Esophagus squamous epithelium (tissue), 5 donors: ENCODE measurements at places on chromosomes 5 and 9.

- no peak for DNase-seq
These were observed at the start of gene RNF183 for GRCh38 chr9:113302792-113303418. TSS of gene RNF183 (minus strand) at chr9:113303376. CDS start at chr9:113298184, 5,192 bp downstream.

- no peak for DNase-seq
These were observed 103.6 kb downstream of the C9orf152 start for GRCh38 chr9:110104261-110104809.

- no peak for DNase-seq
These were observed 97.3 kb upstream of the SLCO6A1 start for GRCh38 chr5:102596113-102596512.

GRCh38 chr5:141245250-141245717 is at the start of gene PCDHB15:
TSS of gene PCDHB15 (plus strand) at chr5:141245395. CDS start at chr5:141245579, 184 bp downstream.
- no peak for DNase-seq

- no peak for DNase-seq
These were observed 97.9 kb downstream of the EFNA5 start for GRCh38 chr5:107572715-107573368.

- DNase-seq = no peak
These were observed 61.3 kb downstream of the ANKH start for GRCh38 chr5:14810282-14810681.

DNA sequence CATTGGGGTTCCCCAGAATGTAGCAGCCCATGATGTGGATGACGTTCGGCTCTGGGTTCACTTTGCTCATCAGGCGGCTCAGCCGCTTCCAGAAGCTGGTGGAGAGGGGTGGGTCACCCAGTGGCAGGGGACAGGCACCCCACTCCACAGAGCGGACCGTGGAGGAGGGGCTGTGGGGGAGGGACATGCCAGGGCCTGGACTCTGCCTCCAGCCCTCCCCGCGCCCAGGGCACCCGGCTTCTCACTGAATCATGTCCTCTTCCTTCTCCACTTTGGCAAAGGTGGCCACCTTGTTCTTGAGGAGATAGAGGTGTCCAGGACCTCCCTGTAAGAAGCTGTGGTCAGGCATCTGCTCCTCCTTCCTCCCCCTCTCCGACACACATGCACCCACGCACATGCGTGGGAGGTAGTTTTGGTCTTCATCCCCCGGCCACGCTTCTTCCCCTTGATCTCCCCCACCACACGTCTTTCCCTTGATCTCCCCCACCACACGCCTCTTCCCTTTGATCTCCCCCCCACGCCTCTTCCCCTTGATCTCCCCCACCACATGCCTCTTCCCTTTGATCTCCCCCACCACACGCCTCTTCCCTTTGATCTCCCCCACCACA is 8.9 kb upstream of the ENTPD8 start:
- DNase-seq = no peak

DNA sequence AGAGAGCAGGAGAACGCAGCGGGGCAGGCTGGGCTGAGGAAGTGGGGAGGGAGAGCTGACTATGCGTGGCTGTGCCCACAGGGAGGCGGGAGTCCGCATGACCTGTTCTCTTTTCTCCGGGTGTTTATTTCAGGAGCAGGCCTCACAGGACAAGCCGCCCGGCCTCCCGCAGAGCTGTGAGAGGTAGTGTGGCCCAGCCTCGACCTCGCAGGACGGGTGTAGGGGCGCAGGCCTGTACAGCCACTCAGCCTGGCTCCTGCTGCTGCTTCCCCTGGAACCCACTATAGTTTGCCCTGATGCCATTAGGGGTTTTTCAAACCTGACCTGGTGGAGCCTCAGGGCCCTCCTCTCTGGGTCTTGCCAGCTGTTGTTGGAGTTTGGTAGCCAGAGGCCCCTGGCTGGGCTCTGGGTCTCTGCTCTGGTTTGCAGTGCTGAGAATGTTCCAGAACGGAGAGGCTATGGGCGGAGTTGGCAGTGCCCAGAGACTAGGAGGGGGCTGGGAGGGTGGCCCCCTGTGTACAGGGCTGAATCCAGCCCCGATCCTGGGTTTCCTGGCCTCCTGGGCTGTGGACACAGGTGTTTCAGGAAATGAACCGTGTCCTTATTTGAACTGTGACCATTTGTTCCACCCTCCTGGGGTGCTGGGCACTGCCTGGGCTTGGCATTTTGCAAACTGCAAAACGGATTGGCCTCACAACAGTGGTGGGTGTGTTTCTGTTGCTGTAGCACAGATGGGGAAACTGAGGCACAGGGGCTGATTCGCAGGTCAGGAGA is 78.8 kb downstream of the WNK2 start:
- no peak for DNase-seq

DNA sequence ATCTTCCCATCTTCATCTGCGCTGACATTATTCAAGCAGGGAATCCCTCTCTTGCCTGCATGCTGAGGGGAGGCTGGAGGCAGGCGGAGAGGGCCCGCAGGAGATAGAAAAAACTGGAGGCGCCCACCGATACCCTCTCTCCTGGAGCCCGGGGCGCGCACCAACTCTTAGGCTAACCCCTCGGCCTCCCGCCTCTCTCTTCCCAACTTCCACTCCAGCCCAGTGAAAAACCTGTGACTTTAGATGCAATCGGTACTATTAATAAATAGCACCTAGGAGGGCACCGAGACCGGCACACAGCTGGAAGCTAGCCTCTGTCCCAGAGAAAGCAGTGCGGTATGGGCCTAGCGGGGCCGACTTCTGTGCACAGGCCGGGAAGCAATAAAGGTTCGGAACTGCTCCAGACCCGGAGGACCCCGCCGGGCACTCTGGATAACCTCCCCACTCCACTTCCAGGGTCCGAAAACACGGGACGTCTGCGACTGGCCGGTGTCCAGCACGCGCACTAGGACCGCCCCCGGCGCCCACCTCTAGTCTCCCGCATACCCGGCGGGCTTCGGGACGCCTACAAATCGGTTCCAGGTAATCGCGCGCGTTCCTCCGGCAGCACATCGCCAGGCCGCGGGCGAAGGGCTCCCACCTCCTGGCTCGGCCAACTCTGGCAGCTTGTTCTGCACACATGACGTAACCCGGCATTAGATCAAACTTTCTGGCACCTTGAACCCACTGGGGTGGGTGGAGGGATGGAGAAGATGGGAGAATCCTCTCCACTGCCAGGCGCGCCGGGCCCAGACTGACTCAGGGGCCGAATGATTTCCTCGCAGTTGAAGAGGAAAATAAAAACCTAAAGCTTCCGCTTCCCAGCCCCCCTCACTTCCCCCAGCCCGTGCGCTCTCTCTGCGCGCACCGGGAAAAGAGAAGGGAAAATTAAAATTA is 1.4 kb downstream of the EFNA5 start:
- DNase-seq = no peak

DNA sequence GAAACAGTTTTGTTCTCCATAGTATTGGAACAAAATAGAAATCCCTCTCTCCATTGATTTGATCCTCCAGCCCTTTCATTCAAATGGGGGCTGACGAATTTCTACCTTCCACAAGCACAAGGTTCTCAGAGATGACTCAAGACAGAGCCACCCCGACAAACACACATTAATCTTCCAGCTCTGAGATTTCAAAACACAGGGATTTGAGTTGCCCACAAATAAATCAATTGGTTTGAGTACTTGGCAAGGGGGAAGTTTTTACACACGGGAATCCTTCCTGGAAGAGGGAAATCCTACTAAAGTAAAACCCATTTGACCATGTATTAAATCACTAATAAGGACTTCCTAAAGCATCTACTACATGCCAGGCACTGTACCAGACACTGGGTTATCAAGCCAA is 5.4 kb downstream of the ADRA1B start:
- no peak for DNase-seq

DNA sequence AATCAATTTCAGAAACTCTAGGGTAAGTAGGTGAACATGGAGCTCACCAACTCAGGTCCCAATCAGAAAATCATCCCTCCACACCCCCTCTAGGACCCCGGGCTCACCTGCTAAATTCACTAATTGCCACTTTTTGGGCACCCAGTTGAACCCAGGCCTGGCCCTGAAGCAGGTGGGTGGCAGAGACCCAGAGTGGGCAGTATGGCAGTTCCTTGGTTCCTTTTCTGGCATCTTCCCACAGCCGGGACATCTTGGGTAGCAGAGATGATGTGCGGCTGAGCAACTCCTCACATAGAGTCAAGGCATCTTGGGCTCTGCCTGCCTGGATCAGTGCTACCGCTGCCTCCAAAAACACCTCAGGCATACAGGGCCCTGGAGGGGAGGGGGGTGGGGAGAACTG is 2.9 kb upstream of the VCP start:
- no peak for DNase-seq

DNA sequence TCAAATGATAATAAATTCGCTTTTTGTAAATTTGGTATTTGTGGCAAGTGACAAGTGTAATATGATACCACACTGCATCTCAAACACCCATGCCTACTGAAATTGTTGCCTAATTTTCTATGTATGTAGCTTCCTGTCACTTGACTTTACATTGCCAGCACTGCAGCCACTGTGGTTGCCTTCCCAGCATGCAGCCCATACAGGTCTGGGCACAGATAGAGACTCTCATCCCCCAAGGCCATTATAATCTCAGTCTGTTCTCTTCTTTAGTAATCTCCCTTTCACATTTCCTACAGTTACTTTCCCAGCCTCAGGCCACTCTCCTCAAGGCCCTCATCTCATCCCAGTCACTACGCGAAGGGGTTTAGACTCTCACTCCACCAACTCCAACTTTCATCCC is 1200.6 kb downstream of the PTPRD start:
- DNase-seq = no peak

DNA sequence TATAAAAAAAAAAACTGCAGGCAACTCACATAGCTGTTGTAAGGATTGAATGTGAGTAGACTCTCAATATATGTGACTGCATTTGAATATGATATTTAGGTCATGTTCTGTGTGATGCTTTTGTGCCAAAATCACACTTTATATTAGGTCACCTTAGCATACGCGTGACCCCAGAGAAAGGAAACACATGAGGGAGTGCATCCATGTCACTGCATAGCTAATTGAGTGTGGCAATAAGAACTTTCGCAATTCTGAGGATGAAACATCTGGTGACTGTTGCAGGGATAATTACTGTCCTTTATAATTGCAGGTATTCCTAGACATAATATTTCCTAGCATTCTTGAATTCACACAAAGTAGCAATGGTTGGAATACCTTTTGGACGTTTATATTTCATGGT is 459.5 kb upstream of the KLF4 start:
- no peak for DNase-seq
